ENCODE measurements at places on chromosomes 1 and 21.
A peak's percentile ranks its signal among the peaks of the same experiment; 100 is the strongest.

DNA sequence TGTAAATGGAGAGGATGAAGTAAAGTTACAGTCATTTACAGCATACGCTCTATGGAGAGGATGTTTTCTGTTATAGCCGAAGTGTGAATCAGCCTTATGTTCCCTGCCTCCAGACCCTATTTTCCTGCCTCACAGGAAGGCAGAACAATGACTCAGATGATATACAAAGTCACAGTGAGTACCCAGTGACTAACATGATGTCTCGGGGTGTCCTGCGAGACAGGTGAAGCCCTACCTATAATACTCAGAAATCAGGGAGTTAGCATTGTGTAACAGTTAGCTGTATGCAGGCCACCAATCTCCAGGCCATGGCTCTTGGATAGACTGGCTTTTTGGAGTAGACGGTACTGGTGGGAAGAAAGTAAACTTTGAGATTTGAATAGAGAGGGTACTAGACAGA lies 55.6 kb upstream of the FBXO28 start:
- peaks cover 4% of the 10 kb centered on the region for H3K27me3 ChIP-seq
- H3K4me1 ChIP-seq = no peaks in the 10 kb centered on the region
- no peak overlapping the region for H3K4me3 ChIP-seq
- DNase-seq = no peak
- H3K27ac ChIP-seq = no peak overlapping the region
- no peaks in the 10 kb centered on the region for H3K36me3 ChIP-seq

DNA sequence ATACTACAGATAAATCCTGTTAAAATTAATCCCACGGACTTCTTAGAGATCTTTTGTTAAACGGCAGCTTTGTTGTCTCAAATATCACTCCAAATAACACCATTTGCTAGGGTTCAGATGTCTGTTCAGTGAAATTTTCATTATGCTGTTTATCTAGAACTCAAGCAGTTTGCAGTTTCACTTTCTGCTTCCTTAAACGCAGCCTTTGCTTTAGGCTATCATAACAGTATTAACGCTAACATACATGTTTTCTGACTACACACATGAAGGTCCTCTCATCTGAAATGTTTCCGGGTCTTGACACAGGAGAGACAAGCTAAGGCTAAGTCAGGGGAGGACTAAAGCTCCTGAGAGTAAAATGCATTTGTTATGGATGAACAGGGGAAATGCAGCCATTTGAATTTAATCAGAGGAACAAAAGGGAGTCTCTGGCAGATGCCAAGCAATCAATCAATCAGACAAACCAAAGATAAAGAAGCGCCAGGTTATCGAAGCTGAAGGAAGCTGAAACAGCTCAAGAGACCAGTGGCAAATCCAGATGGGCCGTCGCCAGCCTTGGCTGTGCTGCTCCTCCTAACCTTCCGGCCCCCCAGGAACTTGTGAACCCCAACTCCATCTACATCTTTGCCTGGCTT lies 16.9 kb downstream of the CCSAP start:
- H3K4me1 ChIP-seq = peaks cover 6% of the 10 kb centered on the region
- peak overlapping the region; percentile 28 for H3K27ac ChIP-seq
- H3K36me3 ChIP-seq = peaks cover 9% of the 10 kb centered on the region

DNA sequence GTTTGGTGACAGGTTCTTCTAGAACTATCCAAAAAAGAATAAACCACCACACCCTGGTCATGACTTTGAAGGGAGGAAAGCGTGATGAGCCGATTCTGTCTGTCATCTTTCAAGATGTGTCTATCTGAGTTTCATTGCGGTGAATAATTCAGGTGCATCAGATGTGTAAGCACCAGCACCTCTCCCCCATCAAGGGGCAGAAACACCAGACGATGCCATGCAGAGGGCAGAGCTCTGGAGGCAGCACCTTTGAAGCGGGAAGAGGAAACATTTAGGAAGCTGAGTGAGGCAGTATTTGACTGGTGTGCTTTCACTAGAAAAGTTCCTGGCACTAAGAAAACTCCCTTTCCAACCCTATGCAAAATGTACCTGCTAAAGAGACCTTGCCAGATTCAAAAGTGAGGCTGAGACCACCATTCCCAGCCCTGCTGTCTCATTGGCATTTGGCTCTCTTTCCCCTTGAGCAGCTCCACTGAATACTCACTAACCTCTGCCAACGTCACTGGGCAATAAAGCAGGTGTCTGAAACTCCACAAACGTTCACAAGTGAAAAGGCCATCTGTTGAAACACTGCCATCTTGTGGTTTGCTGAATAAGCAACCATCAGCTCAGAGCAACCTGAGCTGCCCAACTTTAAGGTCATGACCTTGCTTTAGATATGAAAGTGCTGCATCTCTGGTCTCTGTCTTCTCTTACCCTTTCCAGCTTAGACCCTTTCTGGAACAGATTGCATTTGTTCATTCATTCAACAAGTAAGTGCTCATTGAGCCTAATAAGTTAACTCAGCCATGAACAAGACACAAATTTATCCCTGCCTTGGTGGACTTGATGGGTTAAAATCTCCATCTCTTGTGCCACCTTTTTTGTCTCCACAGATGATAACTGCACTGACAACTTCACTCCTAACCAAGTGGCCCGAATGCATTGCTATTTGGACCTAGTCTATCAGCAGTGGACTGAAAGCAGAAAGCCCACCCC lies 228.6 kb downstream of the PAPPA2 start:
- DNase-seq = no peak
- no peaks in the 10 kb centered on the region for H3K36me3 ChIP-seq
- no peak overlapping the region for H3K4me3 ChIP-seq
- peaks cover under 1% of the 10 kb centered on the region for H3K27me3 ChIP-seq
- H3K27ac ChIP-seq = no peak overlapping the region
- no peaks in the 10 kb centered on the region for H3K4me1 ChIP-seq

- H3K4me3 ChIP-seq = no peak overlapping the region
- DNase-seq = no peak
- H3K36me3 ChIP-seq = peaks cover 18% of the 10 kb centered on the region
- no peaks in the 10 kb centered on the region for H3K4me1 ChIP-seq
- H3K27me3 ChIP-seq = no peaks in the 10 kb centered on the region
Observed at GRCh38 chr1:21104683-21105082, 72.0 kb downstream of the EIF4G3 start.

- H3K27ac ChIP-seq = peak overlapping the region; percentile 90
- H3K27me3 ChIP-seq = no peaks in the 10 kb centered on the region
- H3K4me3 ChIP-seq = peak overlapping the region; percentile 81
- no peak for DNase-seq
- H3K4me1 ChIP-seq = peaks cover 16% of the 10 kb centered on the region
Observed at GRCh38 chr1:168347630-168348029, 67.0 kb downstream of the TBX19 start.

DNA sequence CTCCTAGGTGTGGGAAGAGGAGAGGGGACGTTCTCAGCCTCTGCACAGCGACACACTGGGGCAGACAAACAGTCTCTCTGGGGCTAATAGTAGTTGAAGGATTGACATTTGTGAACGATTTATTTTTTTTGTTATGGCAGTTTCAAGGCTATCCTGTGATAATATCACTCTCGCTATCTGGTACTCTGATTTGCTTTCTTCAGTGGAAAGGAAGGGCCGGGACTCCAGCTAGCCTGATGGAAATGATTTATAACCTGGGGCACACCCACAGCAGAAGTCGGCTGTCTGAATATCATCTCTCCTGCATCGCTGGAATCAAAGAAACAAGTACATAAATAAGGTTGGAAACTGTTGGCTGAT lies 122.7 kb downstream of the KCNN3 start:
- H3K4me3 ChIP-seq = peak overlapping the region; percentile 79
- no peak for DNase-seq
- H3K27me3 ChIP-seq = peaks cover 6% of the 10 kb centered on the region
- peaks cover 72% of the 10 kb centered on the region for H3K4me1 ChIP-seq
- H3K27ac ChIP-seq = peak overlapping the region; percentile 93

- DNase-seq = no peak
- H3K27ac ChIP-seq = no peak overlapping the region
- peaks cover 2% of the 10 kb centered on the region for H3K36me3 ChIP-seq
- peaks cover 18% of the 10 kb centered on the region for H3K4me1 ChIP-seq
Observed at GRCh38 chr21:31459457-31459856, 115.4 kb upstream of the TIAM1 start.

GRCh38 chr1:234908571-234908970 lies 220.1 kb downstream of the TOMM20 start:
- no peak for DNase-seq
- H3K27ac ChIP-seq = no peak overlapping the region
- H3K4me1 ChIP-seq = peaks cover 21% of the 10 kb centered on the region
- H3K36me3 ChIP-seq = no peaks in the 10 kb centered on the region
- H3K27me3 ChIP-seq = no peaks in the 10 kb centered on the region
- no peak overlapping the region for H3K4me3 ChIP-seq

- peak overlapping the region; percentile 65 for H3K4me3 ChIP-seq
- peak overlapping the region; percentile 77 for H3K27ac ChIP-seq
- peaks cover 33% of the 10 kb centered on the region for H3K4me1 ChIP-seq
- H3K27me3 ChIP-seq = no peaks in the 10 kb centered on the region
- no peak for DNase-seq
Observed at GRCh38 chr1:84090447-84091245, 53.4 kb upstream of the PRKACB start.

DNA sequence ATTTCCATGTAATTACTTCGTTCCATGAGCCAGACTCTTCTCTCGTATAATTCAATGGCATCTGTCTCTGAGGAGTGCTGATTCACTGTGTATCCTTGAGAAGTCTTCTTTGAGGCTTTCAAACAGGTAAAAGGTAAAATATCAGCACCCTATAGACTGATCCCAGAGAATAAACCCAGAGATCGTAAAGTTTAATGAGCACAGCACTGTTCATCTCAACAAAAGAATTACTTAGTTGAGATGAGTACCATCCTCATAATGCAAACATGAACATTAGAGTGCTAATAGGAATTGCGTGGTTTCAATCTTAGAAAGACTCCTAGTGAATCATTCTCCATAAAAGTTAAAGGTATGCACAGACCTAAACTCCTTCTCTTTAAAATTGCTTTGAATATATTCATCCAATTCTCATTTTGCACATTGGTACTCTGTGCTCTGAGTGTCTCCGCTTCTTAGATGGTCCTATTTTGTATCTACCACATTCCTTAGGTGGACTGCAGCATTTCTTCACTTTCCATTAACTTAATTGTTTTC lies 97.2 kb downstream of the TBX15 start:
- H3K27me3 ChIP-seq = no peaks in the 10 kb centered on the region
- H3K27ac ChIP-seq = no peak overlapping the region
- DNase-seq = no peak
- no peaks in the 10 kb centered on the region for H3K36me3 ChIP-seq
- no peaks in the 10 kb centered on the region for H3K4me1 ChIP-seq

GRCh38 chr1:151144474-151145303 lies 1.7 kb downstream of the SEMA6C start:
- DNase-seq = no peak
- no peak overlapping the region for H3K27ac ChIP-seq
- no peaks in the 10 kb centered on the region for H3K36me3 ChIP-seq
- H3K4me1 ChIP-seq = peaks cover 4% of the 10 kb centered on the region
- H3K4me3 ChIP-seq = no peak overlapping the region

DNA sequence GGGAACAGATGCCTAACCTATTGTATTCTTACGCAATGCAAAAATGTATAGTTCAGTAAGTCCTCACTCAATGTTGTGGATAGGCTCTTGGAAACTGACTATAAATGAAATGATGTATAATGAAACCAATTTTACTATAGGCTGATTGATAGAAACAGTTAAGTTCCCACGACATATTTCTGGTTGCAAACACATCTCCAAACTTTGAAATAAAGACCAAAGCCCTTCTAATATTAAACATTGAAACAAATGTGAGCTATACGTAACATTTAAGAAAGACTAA lies 29.1 kb downstream of the MAP3K21 start:
- no peak overlapping the region for H3K4me3 ChIP-seq
- H3K36me3 ChIP-seq = no peaks in the 10 kb centered on the region
- no peak overlapping the region for H3K27ac ChIP-seq
- H3K27me3 ChIP-seq = no peaks in the 10 kb centered on the region

DNA sequence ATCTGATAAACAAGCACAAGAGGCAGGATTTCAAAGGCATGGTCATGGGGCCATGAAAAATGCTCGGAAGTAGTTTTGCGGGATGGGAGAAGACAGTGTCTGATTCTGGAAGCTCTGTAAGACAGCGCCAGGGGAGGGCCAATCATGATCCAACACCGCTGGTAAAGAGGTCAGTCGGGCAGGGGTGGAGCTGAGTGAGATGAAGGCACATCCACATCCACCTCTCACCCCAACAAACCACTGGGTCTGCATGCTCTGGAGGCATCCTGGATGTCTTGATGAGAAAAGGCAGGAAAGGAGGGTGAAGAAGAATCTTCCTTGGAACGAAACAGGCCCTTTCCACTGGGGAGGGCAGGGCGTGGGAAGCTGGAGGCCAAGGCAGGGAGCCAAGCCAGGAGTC lies 288.3 kb downstream of the PCP4 start:
- no peaks in the 10 kb centered on the region for H3K27me3 ChIP-seq
- no peak for DNase-seq
- no peaks in the 10 kb centered on the region for H3K36me3 ChIP-seq
- no peak overlapping the region for H3K4me3 ChIP-seq
- H3K4me1 ChIP-seq = no peaks in the 10 kb centered on the region

GRCh38 chr1:152745765-152746444 lies 11.9 kb upstream of the KPRP start:
- no peaks in the 10 kb centered on the region for H3K36me3 ChIP-seq
- DNase-seq = no peak
- H3K4me3 ChIP-seq = no peak overlapping the region
- H3K27me3 ChIP-seq = peaks cover 16% of the 10 kb centered on the region
- no peak overlapping the region for H3K27ac ChIP-seq

GRCh38 chr1:193083365-193084088 lies 21.7 kb downstream of the GLRX2 start:
- H3K27ac ChIP-seq = no peak overlapping the region
- H3K4me3 ChIP-seq = no peak overlapping the region

GRCh38 chr1:214718724-214719123 lies 115.7 kb downstream of the CENPF start:
- H3K4me1 ChIP-seq = no peaks in the 10 kb centered on the region
- peaks cover 2% of the 10 kb centered on the region for H3K36me3 ChIP-seq
- no peak for DNase-seq

- H3K4me1 ChIP-seq = no peaks in the 10 kb centered on the region
- H3K36me3 ChIP-seq = no peaks in the 10 kb centered on the region
Observed at GRCh38 chr1:87673309-87673708, 344.6 kb downstream of the LMO4 start.

DNA sequence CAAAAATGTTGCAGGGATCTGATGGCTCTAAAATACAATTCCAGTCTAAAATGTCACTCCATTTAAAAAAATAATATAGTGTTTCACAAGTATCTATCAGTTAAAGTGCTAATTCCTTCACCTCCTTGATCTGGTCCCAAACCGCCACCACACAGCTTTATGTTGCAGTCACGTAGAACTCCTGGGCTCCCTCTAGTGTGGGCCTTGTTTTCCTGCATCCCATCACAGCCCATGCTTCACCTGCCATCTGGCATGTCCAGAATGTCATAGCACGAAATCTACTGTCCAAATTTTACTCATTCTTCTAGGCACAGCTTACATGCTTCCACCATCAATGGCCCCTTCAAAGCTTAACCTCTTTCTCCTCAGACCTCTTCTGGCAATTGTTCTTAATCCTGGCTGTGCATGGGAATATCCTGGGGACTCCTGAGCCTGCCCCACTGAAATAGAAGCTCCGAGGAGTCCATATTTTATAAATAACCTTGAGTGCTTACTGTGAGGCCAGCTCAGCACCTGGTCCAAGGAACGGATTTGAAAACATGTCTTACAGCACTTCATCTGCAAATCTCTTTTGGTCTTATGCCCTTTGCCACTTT lies 15.5 kb downstream of the FYB2 start:
- H3K36me3 ChIP-seq = no peaks in the 10 kb centered on the region
- no peaks in the 10 kb centered on the region for H3K4me1 ChIP-seq
- peak; percentile 2 for DNase-seq

All from activated naive CD8-positive, alpha-beta T cell treated with anti-CD3 and anti-CD28 coated beads for 36 hours (primary cell).